ENCODE measurements at places on chromosomes 11 and 22.

DNA sequence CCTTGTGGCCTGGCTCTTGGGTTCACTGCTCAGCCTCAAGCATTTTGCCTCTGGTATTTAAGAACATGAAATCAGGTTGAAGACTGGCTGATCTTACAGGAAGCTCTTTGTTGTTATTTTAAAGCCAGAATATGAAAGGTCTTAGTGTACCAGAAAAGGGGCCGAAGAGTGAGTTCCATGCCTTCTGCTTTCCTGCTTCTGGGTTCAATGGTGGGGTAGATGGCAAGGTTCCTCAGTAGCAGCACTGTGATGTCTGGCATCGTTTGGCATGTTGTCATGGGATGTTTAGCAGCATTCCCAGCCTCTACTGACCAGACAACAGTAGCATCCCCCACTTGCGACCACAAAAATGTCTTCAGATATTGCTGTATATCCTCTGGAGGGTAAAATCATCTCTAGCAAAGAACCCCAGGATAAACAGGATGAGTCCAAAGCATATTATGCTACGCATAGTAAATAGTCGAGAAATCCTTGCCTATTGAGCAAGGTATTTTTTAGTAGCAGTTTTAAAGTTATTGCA is 2.4 kb downstream of the VPS26B start:
- no peak for DNase-seq

DNA sequence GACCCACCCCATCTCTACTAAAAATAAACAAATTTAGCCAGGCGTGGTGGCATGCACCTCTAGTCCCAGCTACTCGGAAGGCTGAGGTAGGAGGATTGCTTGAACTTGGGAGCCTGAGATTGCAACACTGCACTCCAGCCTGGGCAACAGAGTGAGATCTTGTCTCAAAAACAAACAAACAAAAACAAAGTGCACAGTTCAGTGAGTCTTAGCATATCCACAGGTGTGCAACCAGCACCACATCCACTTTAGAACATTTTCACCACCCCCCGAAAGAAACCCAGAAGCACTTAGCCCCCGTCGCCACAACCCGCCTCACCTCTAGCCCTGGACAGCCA is 27.4 kb downstream of the MB start:
- no peak for DNase-seq

DNA sequence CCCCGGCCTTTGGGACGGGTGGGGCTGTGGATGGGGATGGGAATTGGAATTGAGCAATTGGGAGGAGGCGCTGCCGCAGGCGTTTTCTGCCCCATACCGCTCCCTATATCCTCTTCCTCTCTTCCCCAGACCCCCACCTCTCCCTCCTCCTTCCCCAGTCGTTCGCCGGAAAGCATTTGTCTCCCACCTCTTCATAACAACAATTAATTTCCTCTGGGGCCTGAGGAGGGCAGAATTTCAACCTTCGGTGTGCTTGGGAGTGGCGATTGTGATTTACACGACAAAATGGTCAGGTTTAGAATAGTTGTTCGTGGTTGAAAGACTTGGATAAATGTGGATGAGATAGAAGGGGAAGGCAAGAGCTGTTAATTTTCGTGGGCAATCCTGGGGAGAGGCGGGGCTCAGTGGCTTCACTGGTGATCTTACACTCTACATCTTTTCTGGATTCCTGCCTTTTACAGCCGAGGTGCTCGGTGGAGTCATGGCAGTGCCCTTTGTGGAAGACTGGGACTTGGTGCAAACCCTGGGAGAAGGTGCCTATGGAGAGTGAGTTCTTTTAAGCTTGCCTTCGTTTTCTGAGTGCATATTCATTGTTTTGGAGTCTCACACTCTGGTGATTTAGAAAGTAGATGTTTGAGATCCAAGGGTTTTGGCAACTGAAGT is 1.5 kb downstream of the CHEK1 start:
- peak; percentile 6 for DNase-seq

- DNase-seq, result no peak
Measured at GRCh38 chr11:69413015-69413801, 68.3 kb upstream of the LINC01488 start.

DNA sequence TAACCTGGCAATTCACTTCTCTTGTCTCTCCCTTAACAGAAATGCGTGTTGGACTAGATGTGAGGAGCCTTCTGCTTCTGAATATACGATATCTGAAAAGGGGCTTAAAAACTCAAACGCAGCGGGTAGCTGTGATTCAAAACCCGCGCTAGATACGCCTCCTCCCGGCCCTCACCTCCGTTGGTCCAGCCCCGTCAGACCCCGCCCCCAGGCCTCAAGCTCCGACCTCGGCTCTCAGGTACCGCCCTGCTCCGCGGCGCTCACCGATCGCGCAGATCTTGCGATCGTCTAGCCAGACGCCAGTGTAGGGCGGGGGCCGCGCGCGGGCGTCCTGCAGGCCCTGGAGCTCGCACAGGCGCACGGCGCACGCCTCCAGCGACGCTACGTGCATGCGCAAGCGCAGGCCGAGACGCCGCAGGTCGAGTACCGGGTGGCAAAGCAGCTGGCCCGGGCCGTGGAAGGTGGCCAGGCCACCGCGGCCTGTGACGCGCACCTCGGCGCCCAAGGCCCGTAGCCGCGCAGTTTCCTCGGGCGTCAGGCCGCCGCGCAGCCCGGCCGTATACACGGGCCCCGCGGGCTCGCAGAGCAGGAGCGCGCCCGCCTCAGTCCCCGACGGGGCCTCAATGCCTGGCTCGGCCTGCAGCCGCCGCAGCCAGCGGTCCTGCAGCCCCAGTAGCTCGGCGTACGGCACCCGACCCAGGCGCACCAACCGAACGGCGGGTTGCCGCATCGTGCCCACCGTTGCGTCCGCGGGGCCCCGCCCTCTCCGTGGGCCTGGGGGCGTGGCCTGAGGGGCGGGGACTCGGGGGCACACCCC is at the start of gene LIPT2:
TSS of gene LIPT2 (minus strand) at position 751 of the 817 bp plus-strand sequence. CDS start at position 730, 21 bp downstream.
- DNase-seq, result peak; percentile 98

GRCh38 chr11:45048870-45049691 is 97.4 kb upstream of the PRDM11 start:
- DNase-seq, result no peak

- DNase-seq, result no peak
Measured at GRCh38 chr11:47352556-47352955, at the start of gene MYBPC3. MYBPC3 (minus strand) TSS chr11:47352702; CDS start chr11:47352647, 55 bp downstream.

DNA sequence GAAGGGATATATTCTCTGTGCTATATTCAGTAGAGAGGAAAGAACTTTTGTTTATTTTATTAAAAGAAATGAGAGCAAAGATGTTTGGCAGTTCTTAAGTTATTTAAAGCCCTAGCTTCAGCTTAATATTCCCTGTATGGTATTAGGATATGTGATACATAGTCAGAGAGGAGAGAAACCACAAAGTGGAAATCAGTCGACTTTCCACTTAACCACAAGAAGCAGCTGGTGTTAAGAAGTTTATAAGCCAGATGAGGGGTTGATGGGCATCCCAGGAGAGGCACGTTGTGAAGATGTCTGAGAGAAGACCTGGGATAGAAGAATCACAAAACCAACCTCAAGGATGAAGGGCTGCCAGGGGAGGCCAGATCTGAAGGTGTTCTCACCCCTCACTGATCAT is 23.3 kb upstream of the PHF21B start:
- DNase-seq, result no peak

- no peak for DNase-seq
Measured at GRCh38 chr22:29703569-29704195, 16.1 kb upstream of the CABP7 start.

DNA sequence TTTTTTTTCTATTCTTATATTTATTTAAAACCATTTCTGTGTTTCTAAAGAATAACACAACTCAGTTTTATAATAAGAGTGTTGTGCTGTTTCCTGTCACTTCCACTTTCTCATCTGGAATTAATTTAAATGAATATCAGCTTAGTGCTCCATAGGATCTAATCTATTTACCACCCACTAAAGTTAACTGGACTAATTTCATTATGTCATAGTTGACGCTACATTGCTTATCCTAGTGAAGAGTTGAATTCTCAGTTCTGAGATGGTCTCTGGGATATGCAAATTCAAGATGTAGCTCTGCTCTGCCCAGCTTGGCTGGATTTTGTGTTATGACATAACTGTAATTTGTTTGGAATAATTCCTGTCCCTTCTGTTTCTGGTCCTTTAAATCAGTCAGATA is 380.1 kb downstream of the METTL15 start:
- DNase-seq, result no peak

Data from T-helper 17 cell (primary cell).